ENCODE measurements at places on chromosomes 6 and 20.

GRCh38 chr6:7471171-7471570 is 70.3 kb upstream of the DSP start:
- no peak for DNase-seq

DNA sequence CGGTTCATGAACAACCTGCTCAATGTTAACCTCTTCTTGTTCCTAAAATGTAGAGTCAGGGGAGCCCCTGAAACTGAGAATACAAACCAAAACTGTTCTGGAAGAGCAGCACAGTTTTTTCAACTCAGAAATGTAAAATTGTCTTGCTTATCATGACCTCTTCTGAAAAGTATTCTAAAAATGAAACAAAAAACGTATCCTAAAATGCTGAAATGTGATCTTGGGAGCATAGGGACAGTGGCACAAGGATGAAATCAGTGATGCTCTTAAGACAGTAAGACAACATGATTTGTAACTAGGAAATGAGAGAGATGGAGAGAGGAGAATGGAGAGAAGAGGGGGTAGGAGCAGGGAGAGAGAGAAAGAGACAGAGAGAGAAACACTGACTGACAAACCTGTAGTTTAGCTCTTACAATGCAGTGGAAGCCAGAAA is 27.5 kb downstream of the NCOA7 start:
- DNase-seq, result no peak

- DNase-seq, result no peak
These were observed 12.7 kb downstream of the RFPL4B start for GRCh38 chr6:112359863-112360262.

GRCh38 chr6:37820718-37821079 is 1.2 kb downstream of the ZFAND3 start:
- no peak for DNase-seq

DNA sequence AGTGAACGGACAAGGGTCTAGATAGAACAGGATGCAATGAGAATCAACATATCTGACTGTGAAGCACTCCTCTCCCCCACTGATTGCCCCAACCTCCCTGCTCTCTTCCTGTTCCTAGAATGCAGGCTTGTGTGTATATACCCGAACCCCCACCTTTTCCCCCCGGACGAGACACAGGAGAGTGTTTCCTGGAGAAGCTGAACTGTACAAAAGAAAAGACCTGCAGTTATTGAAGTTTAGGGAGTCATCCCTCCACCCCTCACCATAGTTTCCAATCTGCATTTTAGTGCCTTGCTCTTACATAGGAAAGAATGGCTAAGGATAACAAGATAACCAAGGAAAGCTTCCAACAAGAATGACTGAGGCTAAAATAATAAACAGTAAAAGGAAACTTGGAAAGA is 55.5 kb upstream of the PDE10A start:
- no peak for DNase-seq

DNA sequence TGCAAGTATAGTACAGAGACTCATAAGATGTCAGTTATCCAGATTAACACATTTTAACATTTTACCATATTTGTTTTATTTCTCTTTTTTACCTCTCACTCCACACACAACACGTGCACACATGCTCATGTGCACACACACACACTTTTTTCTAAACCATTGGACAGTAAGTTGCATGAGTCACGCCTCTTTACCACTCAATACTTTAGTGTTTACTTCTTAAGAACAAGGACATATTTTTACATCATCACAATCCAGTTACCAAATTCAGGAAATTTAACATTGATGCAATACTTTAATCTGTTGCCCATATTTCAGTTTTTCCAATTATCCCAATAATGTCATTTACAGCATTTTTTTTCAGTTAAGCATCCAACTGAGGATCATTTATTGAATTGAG is 109.0 kb downstream of the RIN2 start:
- DNase-seq, result no peak

DNA sequence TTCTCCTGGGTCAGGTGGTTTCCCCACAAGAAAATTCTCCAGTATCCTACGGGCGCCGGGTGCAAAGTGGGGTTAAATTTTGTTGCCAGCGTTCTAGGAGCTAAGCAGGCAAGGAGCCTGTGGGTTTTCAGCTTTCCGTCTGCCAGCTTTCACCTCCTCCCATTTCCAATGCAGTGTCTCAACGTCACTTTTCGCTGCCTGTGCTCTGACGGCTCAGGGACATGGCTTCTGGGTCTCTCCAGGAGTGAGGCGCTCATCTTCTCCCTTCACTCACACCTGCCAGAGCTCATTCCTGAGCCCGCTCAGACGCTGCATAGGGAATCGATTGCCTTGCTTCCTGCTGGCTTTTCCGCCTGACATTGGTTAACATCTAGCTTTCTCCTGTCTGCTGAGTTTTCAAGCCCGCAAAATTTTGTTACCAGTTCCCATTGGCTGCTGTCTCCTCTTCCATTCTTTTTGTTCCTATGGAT is 7.3 kb upstream of the NAA20 start:
- peak; percentile 41 for DNase-seq

DNA sequence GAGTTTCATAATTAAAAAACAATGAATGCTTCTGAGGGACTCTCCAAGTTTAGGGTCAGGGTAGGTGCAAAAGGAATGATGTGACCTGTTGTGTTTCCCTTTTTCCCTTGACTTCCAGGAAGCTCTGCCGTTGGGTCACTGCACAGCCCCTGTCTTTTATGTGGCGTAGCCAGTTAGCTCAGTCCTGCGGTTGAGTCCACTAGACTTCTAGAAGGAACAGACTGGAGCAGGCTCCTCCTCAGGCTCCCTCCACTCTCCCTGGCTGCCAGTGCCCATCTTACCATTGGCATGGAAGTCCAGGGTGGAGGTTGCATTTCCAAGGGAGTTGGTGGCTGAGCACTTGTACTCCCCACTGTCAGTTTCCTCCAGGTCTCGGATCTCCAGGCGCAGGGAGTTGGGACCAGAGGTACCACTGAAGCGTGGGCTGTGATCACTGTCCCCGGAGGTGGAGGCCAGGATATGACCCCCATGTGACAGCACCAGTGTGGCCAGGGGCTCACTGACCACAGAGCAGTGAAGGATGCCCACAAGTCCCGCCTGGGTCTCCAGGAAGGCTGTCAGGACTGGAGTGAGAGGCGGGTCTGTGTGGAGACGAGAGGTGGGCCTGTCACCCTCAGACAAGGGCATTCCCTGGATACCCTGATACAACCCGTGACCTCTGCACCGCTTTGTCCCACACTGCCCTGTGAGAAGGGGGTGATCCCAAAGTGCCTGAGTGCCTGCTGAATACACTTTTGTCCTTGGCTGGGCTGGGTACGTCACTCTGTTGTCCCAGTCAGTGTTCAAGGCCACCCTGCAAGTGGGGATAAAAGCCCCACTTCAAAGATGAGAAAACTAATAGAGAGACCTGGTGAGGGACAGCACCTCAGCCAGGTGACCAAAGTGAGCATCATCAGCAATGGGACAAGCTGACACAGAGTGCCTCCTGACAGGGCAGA is 11.1 kb downstream of the SIGLEC1 start:
- DNase-seq, result no peak

- no peak for DNase-seq
These were observed 38.0 kb downstream of the YTHDF1 start for GRCh38 chr20:63177785-63178445.

GRCh38 chr20:15789079-15789478 is 784.2 kb downstream of the KIF16B start:
- no peak for DNase-seq

- DNase-seq, result no peak
These were observed 38.6 kb upstream of the GGTLC1 start for GRCh38 chr20:24027229-24027628.

GRCh38 chr6:22980446-22980845 is 411.1 kb downstream of the HDGFL1 start:
- no peak for DNase-seq

- DNase-seq, result no peak
These were observed 371.7 kb upstream of the RUNX2 start for GRCh38 chr6:44956396-44956795.

GRCh38 chr6:110550353-110550752 is 73.9 kb upstream of the SLC22A16 start:
- no peak for DNase-seq

- peak; percentile 50 for DNase-seq
These were observed 796 bp upstream of the RREB1 start for GRCh38 chr6:7106752-7107577.

GRCh38 chr6:37260444-37260843 is 2.5 kb upstream of the TMEM217 start:
- no peak for DNase-seq

DNA sequence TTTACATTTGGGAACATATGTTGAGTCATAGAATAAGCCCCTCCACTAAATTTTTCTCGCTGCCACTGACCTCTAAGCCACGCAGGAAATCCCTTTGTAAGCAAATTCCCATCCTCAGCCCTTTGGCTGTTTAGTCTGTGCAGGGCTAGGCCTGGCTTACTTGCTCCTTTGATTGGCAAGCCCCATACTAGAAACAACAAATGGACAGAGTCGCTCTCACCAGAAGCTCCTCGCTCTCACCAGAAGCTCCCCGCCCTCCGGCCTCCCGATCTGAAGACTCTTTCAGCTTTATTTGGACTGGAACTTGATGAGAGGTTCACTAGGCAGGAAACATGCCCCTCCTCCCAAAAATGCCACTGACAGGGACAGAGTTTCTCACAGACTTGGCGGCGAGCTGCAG is 149.2 kb upstream of the EXOC2 start:
- DNase-seq, result no peak

DNA sequence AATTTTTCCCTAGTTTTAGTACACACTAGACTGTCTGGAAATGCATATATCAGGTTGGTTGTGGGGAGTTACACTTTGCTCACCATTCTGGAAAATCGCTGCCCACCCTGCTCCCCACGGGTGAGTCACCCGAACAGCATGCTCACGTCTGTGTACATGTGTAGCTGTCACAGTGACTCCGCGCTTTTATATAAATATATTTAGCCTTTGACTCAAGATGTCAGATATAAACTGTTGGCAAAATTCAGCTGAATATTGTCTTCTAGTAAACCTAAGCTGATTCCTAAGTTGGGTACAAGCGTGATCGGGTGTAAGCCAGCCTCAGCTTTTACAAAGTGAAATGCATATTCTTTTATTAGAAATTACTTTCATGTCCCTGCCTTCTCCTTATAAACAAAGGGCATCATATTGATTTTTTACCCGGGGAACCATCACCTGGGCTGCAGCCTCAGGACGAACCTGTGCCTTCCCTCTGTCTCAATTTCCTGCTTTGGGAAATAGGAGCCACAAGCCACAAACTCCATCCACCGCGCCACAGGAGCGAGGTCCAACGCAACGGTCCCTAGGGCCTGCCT is 4.3 kb downstream of the SDCBP2 start:
- DNase-seq, result no peak

DNA sequence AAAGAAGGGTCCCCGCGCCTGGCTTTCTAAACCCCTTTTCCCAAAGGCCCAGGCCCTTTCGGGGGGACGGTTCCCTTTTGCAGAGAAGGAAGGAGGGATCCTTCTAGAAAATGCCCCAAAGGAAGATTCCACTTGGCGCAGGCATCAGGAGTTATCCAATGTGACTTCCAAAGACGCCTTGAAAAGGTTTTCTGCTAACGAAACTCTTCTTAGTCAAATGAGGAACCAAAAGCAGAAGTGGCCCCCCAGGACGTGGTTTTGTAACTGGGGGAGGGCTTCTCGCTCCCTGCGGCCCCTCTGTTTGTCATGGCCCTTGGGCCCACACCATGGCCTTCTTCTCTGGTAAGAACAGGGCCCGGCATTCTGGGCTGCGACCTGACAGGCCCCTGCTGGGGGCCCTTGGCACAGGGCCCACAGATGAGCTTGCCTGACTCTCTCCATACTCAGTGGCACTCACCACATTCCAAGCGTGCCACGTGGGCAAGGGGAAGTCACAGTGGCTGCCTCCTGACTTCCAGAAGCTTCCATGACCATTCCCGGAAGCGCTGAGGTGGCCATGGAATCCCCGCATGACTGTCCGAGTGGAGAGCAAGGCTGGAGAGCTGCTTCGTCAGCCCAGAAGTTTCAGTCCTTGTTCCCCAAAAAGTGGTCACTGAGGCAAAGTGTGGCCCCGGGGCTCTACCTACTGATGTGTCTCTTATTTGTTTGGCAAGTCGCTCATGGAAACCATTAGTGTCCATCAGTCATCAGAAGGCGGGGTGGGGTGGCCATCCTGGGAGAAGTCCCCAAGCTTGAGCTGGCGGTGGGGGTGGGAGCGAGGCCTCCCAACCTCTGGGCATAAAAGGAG is 834 bp upstream of the CTSZ start:
- no peak for DNase-seq

DNA sequence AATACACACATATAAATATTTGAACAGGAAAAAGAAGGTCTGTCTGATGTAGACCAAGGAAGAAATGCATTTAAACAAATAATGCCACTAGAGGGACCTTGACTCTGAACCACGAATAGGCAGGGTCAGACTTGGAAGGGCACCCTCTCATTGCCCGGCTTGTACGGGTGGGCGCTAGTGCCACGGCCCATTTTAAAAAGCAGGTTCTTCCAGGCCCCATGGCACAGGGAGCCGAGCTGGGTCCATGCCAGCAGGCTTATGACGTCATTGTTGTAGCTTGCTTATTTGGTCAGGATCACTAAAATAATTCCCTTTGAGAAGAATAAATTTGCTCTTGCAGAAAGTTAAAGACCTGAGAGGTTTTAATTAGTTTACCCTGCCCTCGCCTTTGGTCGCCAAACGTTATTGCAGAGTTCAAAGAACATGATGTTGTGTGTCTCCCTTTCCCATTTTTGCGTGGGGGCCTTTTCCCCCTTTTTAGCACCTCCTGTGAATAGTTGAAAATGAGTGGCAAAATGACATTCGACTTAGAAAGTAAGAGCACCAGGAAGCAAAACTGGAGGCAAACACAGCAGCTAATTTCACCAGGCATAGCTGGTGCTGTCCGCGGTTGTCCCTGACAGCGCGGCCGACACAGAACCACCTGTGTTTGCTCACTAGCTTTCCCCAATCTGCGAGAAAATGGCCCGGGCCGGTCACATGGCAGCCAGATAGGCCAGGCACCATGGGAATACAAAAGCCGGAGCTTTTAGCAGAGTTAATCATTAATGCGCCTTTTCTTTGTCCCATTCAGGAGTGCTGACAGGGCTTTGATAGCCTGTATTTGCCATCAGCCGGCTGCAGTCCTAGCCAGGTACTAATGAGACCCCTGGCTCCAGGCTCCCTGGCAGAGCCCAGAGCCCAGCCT is 93.8 kb downstream of the FOXA2 start:
- peak; percentile 76 for DNase-seq

DNA sequence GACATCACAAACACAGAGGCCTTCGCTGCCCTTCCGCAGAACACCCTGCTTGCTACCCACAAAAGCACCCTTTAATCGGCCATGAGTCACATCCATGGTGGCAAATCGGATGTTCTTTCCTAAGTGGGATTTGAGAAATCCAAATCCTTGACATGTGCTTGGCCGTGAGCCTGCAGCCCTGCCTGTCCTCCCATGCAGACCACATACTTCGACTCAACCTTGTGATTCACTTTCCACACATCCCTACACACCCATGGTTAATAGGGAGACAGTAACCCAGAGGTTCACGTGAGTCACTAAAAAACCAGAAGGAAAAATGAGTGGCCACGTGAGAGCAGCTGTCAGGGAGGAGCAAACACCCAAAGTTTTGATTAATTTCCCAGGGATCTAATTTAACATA is 19.4 kb downstream of the RAMACL start:
- no peak for DNase-seq

DNA sequence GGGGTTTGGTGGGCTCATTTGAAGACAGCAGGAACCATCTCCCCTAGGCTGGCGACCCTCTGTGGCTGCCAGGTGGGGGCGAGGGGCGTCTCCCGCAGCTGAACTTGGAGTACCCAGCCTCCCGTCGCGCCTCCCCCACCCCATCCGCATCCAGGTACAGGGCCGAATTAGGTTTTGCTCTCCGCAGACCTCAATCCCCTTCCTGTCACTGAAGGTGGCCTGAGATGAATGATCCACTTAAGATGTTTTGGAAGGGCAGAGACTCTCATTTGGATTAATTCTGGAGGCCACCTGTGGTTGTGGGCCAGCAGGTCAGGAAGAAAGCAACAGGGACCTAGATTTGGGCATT is 493 bp downstream of the CD83 start:
- no peak for DNase-seq
